KBM-7 (cell line): ENCODE measurements at places on chromosomes 4 and X.

DNA sequence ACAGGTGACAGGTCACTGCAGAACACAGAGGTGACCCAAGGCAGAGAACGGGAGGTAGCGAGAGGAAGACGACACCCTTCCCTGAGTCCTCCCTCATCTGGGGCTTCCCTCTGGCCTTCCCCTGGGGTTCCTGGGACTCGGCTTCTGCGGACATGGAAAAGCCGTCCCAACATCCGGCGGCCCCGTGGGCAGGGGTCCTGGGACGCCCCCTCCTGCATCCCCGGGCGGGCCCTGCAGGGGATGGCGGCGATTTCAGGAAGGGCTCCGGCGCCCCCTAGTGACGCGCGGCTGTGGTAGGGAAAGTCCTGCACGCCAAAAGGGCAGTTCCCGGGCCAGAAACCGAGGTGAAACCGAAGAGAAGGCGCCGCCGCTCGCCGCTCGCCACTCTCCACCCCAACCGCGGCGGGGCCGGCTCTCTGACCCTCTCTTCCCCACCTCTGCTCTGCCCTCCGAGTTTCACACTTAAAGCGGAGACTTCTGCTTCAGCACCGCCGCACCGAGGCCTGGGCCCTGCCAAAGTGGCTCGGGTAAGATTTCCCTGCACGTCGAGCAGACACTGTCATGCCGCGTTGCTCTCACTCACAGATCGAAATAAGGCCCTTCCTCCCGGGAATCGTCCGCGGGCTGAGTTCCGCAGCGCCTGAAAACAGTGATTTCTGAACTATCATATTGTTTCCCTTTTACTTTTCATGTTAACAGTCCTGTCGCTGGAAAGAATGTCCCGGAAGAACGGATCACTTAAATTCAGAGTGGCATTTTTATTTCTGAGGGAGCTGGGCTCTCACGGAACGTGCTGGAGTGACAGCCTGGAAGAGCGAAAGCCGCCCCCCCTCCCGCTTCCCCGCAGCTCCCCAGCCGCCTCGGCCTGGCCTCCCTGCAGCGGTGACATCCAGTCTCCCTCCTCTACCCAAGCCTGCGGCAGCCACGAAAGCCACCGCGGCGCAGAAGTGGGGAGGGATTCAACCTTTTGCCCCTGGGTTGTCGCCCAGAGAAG, 110.6 kb downstream of the DCTD start:
- DNase-seq = peak; percentile 77

GRCh38 chr4:48225368-48226141, 44.1 kb downstream of the TEC start:
- no peak for DNase-seq

- DNase-seq = no peak
These were observed 51.7 kb downstream of the ZFX start for GRCh38 chrX:24201216-24201615.

GRCh38 chr4:74543983-74544382, 99.0 kb downstream of the AREG start:
- no peak for DNase-seq

DNA sequence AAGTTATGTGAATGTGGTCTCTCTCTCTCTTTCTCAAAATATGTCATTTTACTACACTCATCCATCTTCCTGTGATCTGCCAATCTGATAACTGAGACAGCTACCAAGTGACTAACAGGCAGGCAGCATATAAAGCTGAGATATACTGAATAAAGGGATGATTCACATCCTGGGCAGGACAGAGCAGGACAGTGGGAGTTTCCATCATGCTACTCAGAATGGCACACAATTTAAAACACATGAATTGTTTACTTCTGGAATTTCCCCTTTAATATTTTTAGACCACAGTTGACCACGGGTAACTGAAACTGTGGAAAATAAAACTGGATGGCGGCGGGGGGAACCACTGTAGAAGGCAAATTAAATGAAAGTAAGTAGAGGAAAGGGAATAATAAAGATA, 58.6 kb upstream of the DCTD start:
- peak; percentile 59 for DNase-seq

DNA sequence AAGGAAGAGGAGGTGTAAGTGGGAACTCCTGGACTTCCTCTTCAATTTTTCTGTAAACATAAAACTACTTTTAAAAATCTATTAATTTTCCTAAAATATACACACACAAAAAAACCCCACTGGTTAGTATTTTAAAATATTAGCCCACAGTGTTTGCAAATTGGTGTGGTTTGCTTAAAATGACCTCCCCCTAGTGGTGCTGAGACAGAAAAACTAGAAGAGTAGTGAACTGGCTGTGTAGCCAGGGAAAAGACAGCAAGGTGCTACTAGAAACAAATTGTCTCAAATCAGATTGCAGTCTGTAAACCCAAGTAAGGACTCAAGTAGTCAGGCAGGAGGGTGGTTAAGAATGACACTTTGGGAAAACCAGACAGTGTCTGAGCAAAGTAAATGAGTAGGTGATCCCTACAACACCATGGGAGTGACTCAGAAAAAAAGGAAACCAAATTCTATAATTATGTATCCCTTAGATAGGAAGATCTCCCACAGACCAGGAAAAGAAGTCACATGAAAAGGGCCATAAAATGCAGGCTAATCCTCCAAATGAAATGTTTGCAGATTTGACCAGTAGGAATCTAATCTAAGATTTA, 26.0 kb downstream of the AMTN start:
- DNase-seq = peak; percentile 1

GRCh38 chrX:7435822-7436221, 287.9 kb upstream of the PUDP start:
- DNase-seq = no peak

GRCh38 chr4:2297606-2298531, 36.0 kb upstream of the MXD4 start:
- DNase-seq = no peak

- DNase-seq = no peak
These were observed 17.6 kb downstream of the MAGEA8 start for GRCh38 chrX:149898554-149898953.

DNA sequence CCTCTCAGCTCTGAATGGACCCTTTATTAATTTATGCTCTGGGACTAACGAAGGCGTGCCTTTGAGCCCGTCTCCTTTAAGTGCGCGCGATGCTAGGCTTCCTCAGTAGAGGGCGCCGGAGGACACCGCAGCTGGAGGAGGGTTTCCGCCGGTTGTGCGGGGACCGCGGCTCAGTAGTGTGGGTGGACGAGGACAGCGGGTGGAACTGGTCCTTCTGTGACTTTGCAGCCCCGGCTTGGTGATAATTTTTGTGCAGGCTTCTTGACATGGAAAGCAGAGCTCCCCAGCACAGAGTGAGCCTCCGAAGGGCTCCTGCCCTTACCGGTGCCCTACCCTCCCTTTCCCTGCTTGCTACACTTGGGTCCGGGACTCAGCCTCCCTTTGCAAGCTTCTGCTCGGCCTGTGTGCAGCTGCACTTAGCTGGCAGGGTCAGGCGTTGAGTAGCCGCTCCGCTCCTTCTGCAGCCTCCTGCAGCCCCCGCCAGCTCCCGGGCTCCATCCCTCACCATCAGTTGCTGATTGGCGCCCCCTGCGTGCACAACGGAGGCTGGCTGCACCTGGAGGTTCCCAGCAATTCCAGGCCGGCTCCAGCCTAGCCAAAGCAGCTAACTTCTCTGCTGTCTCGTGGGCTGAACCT, 26.8 kb upstream of the BOD1L1 start:
- peak; percentile 75 for DNase-seq

- no peak for DNase-seq
These were observed 92.2 kb upstream of the SPRY1 start for GRCh38 chr4:123304151-123304964.

DNA sequence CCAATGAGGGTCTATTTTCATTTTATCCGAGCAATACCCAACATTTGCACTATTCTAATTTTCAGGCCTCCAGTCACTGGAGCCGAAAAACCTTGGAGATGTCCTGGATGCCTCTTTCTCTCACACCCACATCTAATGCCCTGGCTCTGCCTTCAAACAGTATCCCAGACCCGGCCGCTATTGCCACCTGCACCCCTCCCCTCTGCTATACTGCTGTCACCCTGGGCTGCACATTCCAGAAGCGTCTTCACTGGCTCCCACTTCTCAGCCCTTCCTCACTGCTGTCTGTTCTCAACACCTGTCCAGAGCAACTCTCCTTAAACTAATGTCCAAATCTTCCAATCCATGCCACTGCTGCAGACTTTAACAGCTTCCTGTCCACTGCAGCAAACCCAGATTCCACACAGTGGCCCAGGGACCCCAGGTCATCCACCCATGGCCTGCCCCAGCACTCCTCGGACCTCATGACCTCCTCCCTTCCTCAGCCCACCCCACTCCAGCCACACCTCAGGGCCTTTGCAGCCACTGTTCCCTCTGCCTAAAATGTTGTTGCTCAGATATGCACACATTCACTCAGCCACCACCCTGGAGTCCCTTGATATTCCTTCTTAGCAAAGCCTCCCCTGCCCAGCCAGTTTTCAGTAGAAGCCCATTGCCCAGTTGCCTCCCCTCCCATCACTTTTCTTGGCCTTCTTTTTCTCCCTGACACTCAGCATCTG, 30.5 kb upstream of the PPP2R2C start:
- DNase-seq = no peak

DNA sequence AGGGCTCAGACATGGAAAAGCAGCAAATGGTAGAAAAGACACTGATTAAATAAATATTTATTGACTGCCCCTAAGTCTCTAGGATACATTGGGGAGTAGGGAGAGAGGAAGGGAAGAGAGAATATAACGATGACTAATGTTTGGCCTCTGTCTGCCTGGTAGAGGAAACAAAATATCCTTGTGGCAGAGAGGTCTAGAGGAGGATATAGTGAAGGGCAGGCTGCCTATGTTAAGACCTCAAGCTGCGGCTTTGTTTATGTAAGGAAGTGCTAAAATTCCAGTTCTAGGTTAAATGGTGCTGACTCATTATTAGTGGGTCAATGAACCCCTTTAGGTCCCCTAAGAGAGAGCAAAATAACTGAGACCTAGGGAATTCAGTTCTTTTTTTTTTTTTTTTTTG, 427.3 kb upstream of the FTHL17 start:
- no peak for DNase-seq

DNA sequence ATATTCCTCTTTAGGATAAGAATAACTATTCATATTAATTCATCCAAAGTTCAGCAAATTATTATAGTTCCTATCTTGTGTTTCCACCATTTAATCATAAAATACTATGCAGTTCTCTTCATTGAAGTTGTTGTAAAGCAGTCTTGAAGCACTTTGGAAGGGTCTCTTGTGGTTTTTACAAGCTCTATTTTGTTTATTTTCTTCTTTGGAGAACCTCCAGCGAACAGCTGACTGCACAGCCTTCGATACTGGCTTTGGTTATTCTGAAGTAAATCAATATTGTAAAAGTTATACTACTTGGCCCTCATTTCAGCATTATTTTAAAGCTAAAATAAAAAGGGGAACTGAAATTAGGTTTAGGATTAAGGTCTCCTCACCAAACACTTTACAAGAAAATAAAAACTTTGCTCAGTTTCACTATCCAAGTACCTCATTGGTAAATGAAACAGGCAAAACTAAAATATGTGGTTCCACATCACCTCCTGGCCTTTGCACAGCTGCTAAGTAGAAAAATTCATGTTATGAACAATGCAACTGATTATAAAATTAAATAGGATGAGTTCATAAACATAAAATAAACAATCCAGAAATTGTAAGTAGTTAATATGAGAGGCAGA, 1629.2 kb upstream of the ADGRL3 start:
- DNase-seq = peak; percentile 23
